ENCODE measurements at places on chromosomes 13 and 19. TPM values are rescaled to one million over a fixed set of nuclear protein-coding genes. Genes with fewer than 3 reads are reported as not detected.

The CAMSAP3 gene
- 0.77 TPM for polyA plus RNA-seq

GRCh38 chr19:39277598-39277997 is 9.4 kb downstream of the IFNL2 start:
- H3K27ac ChIP-seq, result no peak overlapping the region
- H3K27me3 ChIP-seq, result no peaks in the 10 kb centered on the region
- H3K4me3 ChIP-seq, result no peak overlapping the region

The PSG11 gene
- polyA plus RNA-seq, result not detected

The ZFR2 gene
- 0.43 TPM for polyA plus RNA-seq

DNA sequence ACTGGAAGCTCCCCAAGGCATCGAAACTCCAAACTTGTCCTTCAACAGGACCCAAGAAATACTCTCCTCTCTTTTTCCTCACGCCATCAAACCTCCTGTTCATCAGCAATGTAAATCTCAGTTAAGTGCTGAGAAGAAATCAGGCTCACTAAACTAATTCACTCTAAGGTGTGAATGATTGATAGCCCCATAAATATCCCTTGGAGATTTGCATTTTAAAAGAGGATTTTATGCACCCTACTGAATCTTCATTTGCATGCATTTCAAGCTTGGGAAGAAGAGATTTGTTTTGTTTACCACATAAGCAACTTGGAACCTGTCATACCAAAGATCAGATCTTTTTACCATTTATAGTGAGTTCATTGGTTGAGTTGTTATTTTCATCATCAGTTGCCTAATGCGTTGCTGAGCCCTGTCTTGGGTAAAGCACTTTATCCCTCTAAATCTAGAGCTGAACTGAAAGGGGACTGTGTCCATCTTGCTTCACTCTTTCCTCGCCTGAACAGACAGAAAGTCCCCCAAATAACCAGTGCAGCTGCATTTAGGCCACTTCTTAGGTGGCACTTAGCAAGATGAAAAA is 40.2 kb upstream of the GSX1 start:
- no peaks in the 10 kb centered on the region for H3K27me3 ChIP-seq
- no peaks in the 10 kb centered on the region for H3K4me1 ChIP-seq
- no peak overlapping the region for H3K4me3 ChIP-seq
- H3K36me3 ChIP-seq, result no peaks in the 10 kb centered on the region
- no peak for DNase-seq

- no peaks in the 10 kb centered on the region for H3K4me1 ChIP-seq
- H3K27me3 ChIP-seq, result no peaks in the 10 kb centered on the region
Observed at GRCh38 chr13:31081316-31081715, 80.4 kb downstream of the HSPH1 start.

- H3K36me3 ChIP-seq, result no peaks in the 10 kb centered on the region
- H3K27ac ChIP-seq, result no peak overlapping the region
- no peaks in the 10 kb centered on the region for H3K27me3 ChIP-seq
- no peak for DNase-seq
Observed at GRCh38 chr13:98310485-98311199, 133.6 kb upstream of the RNF113B start.
